Metanephros (tissue), 2 donors: ENCODE measurements at places on chromosomes 1 and 21. TPM values are rescaled to one million over a fixed set of nuclear protein-coding genes. Genes with fewer than 3 reads are reported as not detected.

C1QB gene
- 41.5 TPM for total RNA-seq

DNAJC28 gene
- 2.2 TPM for total RNA-seq

SH2D5 gene
- 0.18 TPM for total RNA-seq

ADORA1 gene
- total RNA-seq = 4.9 TPM

NVL gene
- total RNA-seq = 33.4 TPM

CAMK2N1 gene
- total RNA-seq = 24.1 TPM

ST6GALNAC3 gene
- 49.0 TPM for total RNA-seq

TFB2M gene
- 13.7 TPM for total RNA-seq

OLIG2 gene
- total RNA-seq = 0.06 TPM
